ENCODE measurements at places on chromosomes 4 and X. TPM values are rescaled to one million over a fixed set of nuclear protein-coding genes. Genes with fewer than 3 reads are reported as not detected.
A peak's percentile ranks its signal among the peaks of the same experiment; 100 is the strongest.

PCDH7 gene
- 41.4 TPM for total RNA-seq

DNA sequence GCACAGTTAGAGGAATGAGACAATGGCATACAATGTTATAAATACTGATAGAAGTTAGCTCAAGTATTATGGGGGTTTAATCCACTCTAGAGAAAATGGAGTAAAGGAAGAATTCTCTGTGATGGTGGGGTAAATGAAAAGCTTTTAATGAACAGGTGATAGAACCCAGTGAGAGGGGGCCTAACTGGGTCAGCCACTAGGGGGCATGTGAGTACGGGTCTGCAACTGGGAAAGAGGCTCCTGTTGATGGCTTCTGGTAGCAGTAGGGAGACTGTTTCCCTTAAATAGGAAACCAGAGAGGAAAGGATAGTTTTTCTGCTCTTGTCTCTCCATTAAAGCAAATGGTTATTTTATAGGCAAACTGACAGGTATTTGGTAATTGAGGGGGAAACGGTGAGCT, 132.8 kb upstream of the GPR101 start:
- no peak for ATAC-seq

GRCh38 chrX:51395810-51396728, 63.4 kb downstream of the NUDT10 start:
- peak; percentile 84 for ATAC-seq

DNA sequence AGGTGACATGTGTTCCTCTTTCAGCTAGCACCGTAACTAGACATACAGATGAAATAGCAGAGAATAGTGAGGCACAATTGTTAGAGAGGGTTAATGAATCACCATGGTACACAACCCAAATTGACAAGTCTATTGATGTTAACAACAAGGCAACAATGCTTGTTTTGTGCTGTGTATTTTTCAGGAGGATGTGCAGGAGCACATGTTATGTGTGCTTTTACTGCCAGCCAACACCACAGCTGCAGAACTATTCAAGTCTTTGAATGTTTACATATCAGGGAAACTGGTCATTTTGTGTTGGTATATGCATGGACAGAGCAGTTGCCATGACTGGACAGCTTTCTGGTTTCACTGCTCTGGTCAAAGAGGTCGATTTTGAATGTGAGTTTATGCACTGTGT, 32.8 kb downstream of the STBD1 start:
- ATAC-seq: peak; percentile 74

GRCh38 chr4:73036123-73036522, 33.4 kb downstream of the COX18 start:
- no peak for ATAC-seq

DLG3 gene
- total RNA-seq: 15.3 TPM

- ATAC-seq: no peak
Measured at GRCh38 chr4:110587666-110588285, 35.1 kb downstream of the PITX2 start.

- ATAC-seq: no peak
Measured at GRCh38 chrX:9789555-9789954, 3.3 kb downstream of the SHROOM2 start.

Data from motor neuron (in vitro differentiated cells).